ENCODE measurements at places on chromosomes 16 and 17.
A peak's percentile ranks its signal among the peaks of the same experiment; 100 is the strongest.

- no peak for DNase-seq
Measured at GRCh38 chr17:17897442-17897841, 60.7 kb upstream of the SREBF1 start.

- no peak for DNase-seq
Measured at GRCh38 chr17:290121-290521, 62.5 kb downstream of the RPH3AL start.

GRCh38 chr16:60127196-60127595 lies 1393.1 kb upstream of the GOT2 start:
- no peak for DNase-seq

DNA sequence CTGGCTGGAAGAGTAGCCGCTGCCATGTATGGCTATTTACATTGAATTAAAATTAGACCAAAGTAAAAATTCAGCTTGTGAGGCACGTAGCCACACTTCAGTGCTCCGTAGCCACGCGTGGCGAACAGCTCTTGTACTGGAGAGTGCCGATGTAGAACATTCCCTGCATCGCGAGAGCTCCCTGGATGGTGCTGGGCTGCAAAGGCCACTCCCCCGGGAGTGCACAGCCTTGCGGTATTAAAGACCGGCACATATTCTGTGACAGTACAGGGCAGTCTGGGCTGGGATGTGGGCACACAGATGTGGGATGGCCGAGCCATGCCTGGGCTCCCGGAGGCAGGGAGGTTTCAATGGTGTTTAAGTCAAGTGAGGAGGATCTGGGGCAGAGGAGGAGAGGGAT lies 102.2 kb downstream of the CMIP start:
- DNase-seq = no peak

DNA sequence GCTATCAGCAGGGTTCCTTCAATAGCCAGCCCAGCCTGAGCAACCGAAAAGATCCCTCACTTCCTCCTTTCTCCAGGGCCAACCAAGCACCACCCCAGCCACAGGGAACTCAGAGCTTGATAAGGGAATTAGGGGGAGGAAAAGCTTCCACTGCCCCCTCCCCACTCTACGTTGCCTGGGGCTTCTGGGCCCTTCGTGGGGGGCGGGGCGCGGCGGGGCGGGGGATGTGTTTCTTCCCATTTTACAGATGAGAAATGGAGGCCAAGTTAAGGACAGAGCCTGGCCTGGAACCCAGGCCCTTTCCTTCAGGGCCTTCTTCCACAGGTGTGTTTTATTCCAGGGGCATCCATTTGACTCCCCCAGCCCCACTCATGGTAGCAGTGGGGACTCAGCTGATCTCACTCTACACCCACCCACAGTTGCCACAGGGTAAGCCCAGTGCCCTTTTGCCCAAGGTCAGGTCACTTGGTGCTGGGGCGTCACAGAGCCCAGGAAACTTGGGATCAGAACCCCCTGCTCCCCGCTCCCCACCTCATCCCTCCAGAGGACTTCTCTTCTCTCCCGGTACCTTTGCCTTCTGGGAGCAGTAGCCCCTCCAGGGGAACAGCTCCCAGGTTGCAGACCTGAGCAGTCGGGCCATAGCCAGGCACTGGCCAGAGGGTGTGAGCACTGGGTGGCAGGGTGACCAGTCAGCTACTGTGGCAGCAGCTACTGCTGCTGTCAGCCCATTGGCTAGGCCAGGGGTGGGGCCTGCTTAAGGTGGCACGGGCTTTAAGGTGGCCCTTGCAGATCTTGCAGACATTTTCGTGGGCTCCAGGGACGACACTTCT lies at the start of gene LDHD:
Gene LDHD, minus strand, starts transcription at position 700 of the 830 bp plus-strand sequence. Its CDS starts 60 bp downstream, at position 640.
- peak; percentile 55 for DNase-seq

DNA sequence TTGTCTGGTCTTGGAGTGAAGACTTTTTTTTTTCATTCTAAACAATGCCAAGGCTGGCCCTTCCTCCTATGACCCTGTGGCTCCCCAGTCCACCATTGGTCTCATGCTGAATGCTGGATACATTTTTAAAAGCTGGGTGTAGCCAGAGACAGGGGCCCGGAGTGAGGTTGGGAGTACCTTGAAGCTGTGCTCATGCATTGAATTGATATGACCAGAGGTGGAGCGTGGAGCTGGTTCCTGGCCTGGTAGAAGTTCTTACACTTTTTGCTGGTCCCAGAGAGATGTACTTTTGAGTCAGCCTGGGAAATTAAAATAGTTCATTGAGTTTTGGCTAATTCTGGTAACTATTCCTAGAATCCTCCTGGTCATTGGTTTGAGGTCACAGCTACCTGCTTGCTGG lies 83.6 kb downstream of the CMIP start:
- DNase-seq = no peak

DNA sequence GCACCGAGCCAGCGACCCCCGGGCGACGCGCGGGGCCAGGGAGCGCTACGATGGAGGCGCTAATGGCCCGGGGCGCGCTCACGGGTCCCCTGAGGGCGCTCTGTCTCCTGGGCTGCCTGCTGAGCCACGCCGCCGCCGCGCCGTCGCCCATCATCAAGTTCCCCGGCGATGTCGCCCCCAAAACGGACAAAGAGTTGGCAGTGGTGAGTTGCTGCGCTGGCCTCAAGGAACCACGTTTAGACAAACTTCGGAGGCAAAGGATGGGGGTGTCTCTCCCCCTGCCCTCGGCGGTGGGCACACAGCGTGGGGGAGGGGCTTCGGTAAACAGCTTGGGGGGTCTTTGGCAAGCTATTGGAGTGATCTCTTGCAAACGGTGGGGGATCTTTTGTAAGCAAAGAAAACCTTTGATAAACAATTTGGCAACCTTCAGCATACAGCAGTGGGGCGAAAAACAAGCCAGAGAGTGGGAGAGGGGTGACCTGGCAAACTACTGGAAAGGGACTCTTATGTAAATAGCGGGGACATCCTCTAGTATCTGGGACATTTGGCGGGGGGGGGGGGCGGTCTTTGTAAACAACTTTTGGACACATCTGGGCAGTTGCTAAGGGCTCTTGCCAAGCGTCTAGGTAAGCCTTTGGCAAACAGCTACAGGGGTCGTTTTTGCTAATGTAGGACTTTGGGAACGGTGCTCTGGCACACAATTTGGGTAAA lies 587 bp downstream of the MMP2 start:
- DNase-seq = no peak

GRCh38 chr16:47204736-47205504 lies 61.2 kb upstream of the NETO2 start:
- peak; percentile 4 for DNase-seq

- DNase-seq = peak; percentile 79
Measured at GRCh38 chr17:2042390-2042847, 597 bp downstream of the OVCA2 start.

- no peak for DNase-seq
Measured at GRCh38 chr16:84929421-84930297, 81.7 kb downstream of the ZDHHC7 start.

DNA sequence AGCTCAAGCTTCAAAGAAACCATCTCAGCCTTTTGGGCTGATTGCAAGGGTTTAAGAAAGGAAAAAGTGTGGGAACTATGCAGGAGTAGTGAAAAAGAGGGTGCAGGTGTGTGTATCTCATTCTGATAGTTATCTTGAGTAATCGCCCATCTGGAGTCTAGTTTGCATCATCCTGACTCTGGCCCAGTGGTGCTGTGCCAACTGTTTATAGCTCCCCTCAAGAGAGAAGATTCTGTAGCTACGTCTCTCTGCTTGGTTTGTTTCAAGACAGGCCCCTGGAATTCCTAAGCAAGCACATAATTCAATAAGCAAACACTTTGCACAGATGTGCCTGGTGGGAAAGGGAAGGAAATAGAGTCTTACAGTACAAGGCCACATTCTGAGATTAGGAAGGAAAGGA lies 144.4 kb downstream of the HAPSTR1 start:
- no peak for DNase-seq

DNA sequence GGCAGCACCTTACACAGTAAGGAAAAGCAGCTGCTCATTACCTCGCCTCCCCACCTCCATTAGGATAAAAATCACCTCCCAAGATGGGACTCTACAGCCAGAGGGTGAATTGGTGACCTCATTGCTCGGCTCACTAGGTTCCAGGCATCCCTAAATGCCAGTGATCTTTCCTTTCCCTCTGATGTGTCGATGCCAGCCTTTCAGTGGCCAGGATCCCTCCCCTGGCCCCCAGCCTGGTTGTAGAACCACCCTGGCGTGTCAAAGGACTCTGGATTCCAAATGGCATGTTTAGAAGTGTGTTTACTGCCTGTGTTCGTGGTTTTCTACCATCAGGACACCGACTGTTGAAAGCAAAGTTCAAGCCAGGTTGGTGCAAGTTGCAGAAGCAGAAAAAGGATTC lies 72.1 kb upstream of the LYRM9 start:
- no peak for DNase-seq

Measured in astrocyte of the hippocampus (primary cell).